Fibroblast of skin of left quadriceps (primary cell): ENCODE measurements at places on chromosomes 6 and 20.
A peak's percentile ranks its signal among the peaks of the same experiment; 100 is the strongest.

GRCh38 chr20:32397567-32398084 is 39.5 kb downstream of the ASXL1 start:
- DNase-seq = no peak

GRCh38 chr20:22768266-22769178 is 184.2 kb upstream of the FOXA2 start:
- peak; percentile 3 for DNase-seq

DNA sequence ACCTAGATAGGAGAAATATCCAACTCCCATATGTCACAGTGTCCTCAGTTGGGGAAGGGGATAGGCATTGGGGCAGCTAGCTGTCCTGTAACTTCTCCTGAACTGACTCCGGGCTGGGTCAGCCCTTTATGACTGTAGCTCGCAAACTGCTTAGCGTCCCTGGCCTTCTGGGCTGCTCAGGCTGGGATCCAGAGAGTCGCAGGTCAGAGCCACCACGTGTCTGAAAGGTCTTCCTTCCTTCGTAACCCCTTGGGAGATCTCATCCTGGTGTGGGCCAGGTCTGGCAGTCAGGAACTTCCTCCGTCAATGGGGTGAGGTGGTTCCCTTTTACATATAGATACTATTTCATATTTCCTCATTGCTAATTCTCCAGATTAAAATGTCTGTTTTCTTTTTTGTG is 28.8 kb upstream of the HINT3 start:
- no peak for DNase-seq

DNA sequence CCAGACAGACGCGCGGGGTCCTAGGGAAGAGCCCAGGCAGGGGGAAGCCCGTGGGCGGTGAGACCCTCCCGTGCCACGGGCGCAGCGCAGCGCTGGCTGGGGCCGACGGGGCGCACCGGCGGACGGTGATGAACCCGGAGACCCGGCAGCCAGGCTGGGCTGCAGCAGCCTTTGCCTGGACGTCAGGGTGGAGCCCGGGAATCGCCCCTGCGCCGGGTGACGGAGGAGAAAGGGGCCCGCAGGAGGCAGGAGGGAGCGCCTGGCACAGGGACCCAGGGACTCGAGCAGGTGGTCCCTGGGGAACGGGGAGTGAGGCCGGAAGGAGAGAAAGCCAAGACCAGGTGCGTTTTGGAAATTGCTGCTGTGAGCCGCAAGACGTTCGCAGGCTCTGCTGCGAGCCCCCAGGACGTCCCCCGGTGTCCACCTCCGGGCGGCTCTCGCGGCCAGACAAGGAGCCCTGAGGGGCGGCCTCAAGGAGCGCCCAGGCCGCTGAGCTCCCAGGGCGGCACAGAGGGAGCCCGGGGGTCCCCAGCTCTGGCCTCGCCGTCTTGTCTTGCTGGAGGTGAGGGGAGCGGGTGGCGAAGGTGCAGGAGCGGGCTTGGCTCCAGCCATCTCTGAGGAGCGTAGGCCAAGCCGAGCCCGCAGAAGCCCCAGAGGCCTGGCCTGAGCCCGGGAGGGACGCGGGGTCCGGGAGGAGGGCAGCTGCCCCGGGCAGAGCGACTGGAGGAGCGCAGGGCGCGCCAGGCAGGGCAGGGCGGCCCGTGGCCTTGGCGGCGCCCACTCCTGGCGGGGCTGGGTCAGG is 191.2 kb upstream of the PDE10A start:
- DNase-seq = no peak

- no peak for DNase-seq
Measured at GRCh38 chr6:2914318-2914660, 11.2 kb upstream of the SERPINB9 start.

- no peak for DNase-seq
Measured at GRCh38 chr6:37371154-37372083, 17.6 kb downstream of the RNF8 start.

GRCh38 chr6:75935473-75935793 is 137.0 kb downstream of the IMPG1 start:
- no peak for DNase-seq

DNA sequence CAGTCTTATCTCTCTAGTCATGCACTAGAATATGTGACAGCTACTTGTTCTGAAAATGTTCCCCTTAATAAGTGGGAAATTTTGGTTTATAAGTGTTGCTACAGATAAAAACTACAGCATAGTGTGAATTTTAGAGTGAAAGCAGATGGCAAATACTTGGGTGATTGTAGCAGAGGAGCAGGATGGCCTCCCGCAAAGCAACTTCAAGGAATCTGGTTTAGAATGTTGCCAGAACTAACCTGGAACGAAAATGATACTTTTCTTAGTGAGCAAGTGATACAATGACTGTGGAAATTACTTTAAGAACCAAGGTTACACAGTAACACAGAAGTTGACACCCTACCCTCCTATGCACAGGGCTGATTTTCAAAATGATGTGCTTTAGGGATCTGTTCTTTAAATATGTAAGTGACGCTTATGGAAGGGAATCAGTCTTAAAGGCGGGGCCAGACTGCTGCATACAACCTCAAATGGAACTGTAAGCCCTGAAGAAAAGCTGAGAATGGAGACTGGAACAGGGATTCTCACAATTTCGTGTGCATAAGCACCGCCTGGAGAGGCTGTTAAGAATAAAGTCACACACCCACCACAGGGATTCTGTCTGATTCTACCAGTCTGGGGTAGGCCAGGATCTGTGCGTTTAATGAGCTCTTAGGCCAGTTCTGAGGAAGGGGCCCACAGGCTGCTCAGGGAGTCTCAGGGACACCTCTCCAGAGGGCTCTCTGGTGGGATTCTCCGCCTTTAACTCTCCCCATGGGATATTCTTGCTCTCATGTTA is 97.9 kb downstream of the FYN start:
- DNase-seq = no peak

GRCh38 chr6:85449388-85449817 is 480 bp upstream of the NT5E start:
- DNase-seq = no peak

DNA sequence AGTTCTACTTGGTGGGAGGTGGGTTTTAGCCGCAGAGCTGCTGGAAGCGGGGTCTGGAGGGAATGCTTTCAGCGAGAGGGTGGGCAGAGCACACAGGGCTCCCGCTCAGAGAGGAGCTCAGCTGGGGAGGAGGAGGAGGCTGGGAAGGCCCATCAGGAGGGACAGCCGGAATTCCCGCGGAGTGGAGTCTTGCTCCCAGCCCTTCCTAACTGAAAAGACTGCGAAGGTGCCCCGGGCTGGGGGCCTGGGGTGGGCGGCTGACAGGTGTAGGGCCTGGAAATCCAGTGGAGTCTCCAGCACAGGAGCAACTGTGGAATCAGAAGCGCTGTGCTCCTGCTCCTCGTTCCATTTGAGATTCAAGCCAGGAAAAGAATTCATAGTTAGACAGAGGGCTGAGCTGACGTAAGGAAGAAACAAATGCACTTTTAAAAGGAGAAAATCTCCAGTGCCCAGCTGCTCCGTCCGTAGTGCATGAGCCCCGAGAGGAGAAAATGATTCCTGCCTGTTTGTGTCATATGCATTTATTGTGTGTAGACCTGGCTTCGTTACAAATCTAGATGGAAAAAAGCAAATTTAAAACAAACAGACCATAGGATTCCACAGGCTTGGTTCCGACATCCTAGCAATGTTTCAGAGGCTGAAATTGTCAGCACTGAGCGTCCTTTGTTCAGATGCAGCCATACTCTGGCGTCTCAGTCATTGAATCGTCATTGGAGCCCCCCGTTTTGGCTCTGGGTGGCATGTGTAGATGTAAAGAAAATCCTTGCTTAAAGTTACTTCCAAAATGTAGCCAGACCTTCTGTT is 197.7 kb downstream of the SMOC2 start:
- DNase-seq = no peak

- DNase-seq = no peak
Measured at GRCh38 chr20:38034961-38035360, 1.4 kb downstream of the RPRD1B start.

- no peak for DNase-seq
Measured at GRCh38 chr6:119559586-119559985, 210.0 kb upstream of the MAN1A1 start.

- no peak for DNase-seq
Measured at GRCh38 chr20:49229381-49229780, 10.2 kb downstream of the DDX27 start.

DNA sequence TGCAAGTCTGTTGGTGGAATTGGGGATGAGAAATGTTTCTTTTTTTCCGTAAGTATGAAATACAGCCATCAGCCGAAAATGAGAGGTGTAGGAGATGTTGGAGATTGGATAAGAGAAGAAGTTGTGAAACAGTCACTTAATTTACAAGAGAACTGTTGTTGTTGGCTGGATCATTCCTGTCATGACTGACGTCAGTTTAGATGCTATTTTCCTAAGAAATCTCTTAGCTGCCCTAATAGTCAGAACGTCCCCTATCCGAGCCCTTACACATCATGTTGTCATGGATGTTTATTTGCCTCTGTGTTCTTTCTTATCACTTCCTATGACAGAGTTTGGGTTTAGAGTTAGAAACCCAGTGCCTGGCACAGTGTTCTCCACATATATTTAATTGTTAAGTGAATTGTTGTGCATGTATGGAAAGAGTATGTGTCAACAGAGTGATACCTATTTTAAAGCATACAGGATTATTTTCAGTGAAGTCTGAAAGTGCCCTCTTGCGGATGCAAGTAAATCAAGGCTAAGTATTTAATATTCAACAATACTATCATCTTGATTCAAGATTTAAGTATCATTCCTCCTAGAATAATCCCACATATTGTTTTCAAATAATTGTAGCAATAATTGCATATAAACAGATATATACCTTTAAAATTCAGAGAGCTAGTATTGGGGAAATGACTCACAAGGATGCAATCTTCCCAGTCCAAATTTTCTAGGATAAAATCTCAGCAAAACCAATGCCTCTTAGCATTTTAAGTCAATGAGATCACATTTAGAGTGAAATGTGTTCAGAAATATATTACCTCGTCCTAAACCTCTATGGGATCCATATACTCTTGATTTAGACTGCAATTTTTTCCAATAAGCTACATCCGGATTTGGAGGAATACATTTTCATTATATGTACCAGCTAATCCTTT is 309.9 kb upstream of the NOX3 start:
- DNase-seq = peak; percentile 38

- DNase-seq = no peak
Measured at GRCh38 chr6:76810286-76810685, 653.0 kb downstream of the HTR1B start.

GRCh38 chr6:16712255-16712930 is 48.9 kb downstream of the ATXN1 start:
- DNase-seq = no peak

DNA sequence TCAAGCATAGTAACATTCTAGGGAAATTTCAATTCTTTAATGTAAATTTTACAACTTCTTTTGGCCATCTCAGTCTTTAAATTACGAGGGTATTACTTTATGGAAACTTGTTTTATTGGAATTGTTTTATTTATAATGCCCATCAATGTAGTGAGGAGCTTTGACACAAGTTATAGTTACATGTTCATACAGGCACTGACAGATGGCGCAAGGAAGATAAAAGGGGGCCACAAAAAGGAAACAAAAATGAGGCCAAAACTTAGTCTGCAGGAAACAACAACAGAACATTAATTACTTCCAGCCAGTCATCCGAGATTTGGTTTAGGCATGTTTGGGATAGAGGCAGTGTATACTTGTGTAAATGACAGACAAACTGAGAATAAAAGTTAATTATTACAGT is 18.3 kb downstream of the SESN1 start:
- no peak for DNase-seq

DNA sequence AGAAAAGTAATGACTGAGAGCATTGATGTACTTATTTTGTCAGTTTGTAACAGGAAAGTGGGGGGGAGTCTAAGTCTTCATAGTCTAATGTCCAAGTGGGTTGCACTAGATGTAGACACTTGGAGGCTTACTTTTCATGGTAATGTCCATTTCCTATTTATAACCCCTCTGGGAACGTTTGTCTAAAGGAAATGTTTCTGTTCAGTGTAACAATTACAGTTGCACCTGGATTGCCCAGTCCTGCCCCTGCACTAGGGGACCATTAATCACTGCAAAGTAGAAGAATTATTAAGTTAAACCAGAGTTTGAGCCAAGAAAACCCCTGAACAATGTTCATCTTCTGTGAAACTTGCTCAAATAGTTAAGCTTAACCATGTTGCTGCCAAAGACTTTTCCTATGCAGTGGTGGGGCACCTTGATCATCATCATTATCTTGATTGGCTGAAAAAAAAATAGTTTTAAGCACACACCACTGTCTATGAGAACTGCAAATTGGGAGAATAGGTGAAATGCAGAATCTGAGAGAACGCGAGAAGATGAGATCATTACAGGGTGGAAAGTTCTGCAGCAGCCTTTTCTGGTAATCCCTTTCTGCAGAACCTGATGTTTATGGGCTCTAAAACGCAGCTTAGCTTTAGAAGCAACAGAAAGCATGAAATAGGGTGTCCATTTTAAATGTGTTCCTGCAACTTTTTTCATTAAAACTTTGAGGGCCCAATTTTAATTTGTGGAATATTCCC is 106.0 kb downstream of the ZNF217 start:
- DNase-seq = no peak
